ENCODE measurements at places on chromosomes 16 and 17.

DNA sequence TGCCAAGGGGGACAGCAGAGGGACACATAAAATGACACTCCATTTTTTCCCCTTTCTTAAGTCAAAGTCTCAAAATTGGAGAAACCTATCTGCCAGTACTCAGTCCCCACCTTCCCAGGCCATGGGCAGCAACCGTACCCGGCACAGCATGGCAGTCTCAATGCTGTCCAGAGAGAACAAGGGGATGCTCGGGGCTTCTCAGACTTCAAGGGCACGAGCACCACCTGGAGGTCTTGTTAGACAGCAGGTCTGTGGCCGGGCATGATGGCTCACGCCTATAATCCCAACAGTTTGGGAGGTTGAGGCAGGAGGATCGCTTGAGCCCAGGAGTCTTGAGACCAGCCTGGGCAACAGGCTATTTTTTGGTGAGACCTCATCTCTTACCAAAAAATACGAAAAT is 3.2 kb downstream of the DNAH17 start:
- DNase-seq: no peak

DNA sequence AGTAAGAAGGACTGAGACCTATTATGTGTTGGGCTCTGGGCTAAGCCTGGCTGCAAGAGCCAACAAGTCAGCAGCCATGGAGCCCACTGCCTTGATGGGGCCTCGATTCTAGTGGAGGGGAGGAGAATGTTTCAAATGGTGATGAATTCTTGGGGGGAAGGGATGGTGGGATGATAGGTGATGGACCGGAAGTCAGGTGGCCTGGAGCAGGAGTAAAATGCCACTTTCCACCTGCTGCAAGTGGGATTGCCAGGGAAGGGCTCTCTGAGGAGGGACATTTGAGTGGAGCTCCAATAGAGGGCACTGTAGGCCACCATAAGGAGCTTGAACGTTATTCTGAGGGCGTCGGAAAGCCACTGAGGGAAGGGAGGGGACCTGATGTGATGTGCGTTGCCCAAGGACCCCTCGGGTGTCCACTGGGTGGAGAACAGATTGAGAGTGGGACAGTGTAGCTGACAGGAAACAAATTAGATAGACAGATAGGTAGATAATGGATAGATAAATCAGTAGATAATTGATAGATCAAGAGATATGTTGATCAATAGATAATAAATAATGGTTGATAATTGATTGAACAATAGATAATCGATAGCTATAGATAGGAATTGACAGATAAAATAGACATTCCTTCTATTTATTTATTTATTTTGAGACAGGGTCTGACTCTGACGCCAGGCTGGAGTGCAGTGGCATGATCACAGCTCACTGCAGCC is 18.2 kb upstream of the NXPH3 start:
- DNase-seq: no peak

DNA sequence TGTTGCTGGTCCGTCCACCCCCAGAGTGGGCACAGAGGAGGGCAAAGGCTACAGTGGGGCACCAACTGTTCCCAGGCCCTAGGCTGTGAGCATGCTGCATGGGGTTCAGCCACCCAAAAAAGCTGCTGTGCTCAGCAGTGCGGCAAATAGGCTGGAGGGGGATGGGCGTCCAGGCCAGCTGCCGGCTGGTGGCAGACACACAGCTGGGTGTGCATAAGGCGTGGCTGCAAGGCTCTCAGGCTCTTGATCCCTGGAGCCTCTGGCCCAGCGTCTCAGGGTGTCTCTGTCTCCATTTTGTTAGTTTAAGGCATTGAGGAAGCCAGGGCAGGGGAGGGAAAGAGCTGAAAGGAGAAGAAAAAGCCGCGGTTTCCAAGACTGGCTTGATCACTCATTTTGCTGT is 8.8 kb downstream of the RPL19 start:
- DNase-seq: no peak

DNA sequence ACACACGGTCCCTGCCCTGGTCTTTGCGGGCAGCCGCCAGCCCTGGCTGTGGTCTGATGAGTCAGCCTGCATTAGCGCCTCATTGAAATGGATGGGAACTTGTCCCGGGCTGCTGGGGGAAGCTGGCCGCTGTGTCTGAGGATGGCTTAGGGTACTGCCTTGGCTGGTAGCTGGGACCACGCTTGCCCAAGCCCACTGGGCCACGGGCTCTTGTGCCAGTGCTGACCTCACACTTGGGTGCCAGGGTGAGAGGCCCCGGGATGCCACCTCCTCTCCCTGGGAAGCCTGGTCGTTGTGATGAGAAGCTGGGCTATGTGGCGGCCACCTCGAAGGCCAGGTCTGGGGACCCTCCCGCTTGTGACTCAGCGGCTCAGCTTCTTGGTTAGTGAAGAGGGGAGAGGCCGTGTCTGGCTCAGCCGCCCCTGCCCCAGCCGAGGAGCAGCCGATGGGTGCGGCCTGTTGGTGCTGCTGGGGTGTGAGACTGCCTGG is 10.7 kb downstream of the CACNA1H start:
- DNase-seq: no peak

DNA sequence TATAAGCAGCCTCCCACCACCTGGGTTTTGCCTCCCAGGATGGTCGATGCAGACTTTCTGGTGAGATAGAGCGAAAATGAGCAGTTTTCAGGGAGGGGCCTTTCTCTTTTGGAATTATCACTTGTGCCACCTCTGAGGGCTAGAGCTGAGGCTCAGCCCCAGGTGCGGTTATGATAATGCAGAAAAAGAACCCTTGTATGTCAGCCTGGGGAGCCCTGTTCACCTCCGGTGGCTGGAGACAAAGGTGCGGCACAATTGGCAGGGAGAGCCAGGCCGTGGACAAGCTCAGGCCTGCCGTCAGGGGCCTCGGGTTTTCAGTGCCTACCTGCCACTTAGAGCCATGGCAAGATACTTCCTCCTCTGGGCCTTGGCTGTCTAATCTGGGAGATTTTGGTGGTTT is 4.4 kb downstream of the SCPEP1 start:
- DNase-seq: no peak

Data from omental fat pad (tissue), 4 donors.